ENCODE measurements at places on chromosomes 4 and X. TPM values are rescaled to one million over a fixed set of nuclear protein-coding genes. Genes with fewer than 3 reads are reported as not detected.

The TSPAN7 gene
- 27.3 TPM for total RNA-seq

GRCh38 chr4:123343400-123344041 is 53.1 kb upstream of the SPRY1 start:
- DNase-seq = no peak

The CT45A10 gene
- total RNA-seq = not detected

- no peak for DNase-seq
Observed at GRCh38 chr4:70688795-70689231, 481 bp downstream of the UTP3 start.

The SHROOM2 gene
- 13.1 TPM for total RNA-seq

The MAGEB1 gene
- total RNA-seq = not detected

DNA sequence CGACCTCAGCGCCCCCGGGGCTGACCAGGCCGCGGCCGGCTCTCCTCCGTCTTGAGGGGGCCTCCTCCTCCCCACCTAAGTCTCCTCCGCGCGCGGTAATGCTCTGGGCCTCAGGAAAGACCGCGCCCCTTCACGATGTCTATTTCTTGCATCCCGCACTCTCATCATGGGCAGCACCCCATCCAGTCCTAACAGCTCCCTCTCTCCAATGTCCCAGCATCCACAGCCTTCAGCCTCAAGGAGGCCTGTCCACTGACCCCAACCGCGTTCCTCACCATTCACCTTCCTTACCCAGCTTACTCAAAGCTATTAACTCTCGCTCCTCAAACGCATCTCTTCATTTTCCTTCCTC is 77.5 kb downstream of the MAGED4 start:
- no peak for DNase-seq

- DNase-seq = no peak
Observed at GRCh38 chr4:122481766-122482405, 25.4 kb upstream of the IL2 start.

The MAGEA2B gene
- total RNA-seq = not detected

GRCh38 chr4:30380404-30380998 is 339.7 kb upstream of the PCDH7 start:
- DNase-seq = peak; percentile 37

DNA sequence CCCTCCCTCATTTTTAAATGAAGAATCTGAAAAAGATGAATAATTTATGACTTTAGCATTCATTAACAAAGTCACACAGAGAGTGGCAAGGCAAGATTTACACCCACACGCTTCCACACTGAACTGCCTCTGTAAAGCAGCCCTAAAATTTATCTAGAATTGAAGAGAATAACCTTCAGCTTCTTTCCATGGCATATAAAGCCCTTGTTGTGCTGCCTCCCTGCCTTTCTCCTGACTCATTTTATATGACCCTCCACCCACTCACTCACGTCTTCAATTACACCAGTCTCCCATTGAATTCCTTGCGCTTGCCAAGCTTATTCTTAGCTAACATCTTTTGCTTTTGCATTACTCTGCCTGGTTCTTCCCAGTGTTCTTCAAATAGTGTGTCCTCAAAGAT is 2649.3 kb downstream of the PCDH7 start:
- DNase-seq = no peak

DNA sequence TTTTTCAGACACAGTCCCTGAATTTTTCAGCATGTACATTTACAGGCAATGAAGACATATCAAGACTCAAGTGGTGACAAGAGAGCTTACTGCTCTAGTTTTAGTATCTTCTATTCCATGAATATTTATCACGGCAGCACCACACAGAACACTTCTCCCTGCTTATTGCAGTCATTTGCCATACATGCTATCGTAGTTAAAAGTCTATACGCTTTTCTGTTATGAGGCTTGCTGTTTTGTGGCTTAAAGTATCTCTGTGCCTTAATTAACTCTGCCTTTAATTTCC is 65.4 kb upstream of the GK2 start:
- DNase-seq = no peak

The EPGN gene
- total RNA-seq = not detected

The BMPR1B gene
- 9.7 TPM for total RNA-seq

DNA sequence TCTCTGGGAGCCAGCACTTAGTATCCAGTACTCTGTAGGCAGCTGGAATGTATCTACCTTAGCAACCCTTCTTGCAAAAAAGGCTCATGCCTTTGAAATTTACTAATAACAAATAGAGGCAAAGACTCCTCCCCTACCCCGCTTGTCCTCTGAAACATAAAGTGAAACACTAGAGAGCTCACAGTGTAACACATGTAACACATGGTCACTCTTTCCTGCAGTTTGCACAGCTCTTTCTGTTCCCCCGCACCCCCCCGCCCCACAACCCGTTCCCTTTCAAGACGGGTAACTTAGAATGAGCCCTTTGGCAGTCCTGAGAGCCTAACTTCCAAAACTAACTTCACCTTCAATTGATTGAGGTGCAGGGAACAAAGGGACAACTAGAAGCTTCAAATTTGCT is 6.0 kb upstream of the BCORL1 start:
- no peak for DNase-seq

GRCh38 chr4:76984788-76985211 is 35.2 kb downstream of the SEPTIN11 start:
- peak; percentile 65 for DNase-seq

DNA sequence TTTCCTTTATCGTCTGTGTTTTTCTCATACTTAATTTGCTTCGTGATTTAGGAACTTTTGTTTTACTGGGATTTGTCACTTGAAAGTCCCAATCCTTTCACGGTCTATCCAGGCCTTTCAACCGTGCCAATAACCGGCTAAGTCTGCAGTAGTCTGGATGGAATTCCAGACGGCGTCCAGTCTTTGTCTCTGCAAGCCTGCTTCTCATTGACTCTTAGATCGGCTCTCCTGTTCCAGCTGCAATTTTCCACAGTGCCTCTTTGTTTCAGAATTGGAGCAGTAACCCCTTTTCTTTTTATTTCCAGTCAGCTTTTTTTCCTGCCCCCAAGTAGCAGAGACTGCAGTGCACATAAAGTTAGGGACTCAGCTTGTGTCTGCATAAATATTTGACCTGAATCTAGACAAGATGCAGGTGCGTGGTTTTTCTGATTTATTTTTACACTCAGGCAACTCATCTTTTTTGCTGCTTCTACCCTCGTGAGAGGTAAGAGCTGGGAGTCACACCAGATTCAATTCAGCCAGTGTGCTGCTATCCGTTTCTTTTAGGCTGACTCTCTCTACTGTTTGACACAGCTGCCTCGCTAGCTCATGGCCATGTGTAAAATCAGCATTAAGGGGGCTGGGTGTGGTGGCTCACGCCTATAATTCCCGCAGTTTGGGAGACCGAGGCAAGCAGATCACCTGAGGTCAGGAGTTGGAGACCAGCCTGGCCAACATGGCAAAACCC is 37.4 kb upstream of the DHRSX start:
- DNase-seq = no peak

DNA sequence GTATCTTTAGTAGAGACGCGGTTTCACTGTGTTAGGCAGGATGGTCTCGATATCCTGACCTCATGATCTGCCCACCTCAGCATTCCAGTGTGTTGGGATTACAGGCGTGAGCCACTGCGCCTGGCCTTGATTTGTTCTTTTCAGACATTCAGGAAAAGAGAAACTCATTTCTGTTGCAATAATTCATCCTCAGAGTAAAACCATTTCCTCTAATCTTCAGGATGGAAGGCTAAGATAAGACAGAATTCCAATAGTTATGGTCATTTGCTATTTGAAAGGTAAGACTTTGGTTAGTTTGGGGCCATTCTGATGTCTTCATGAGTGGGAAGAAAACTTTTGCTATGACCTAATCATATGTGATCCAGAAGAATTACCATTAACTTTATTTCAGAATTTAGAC is 83.0 kb downstream of the LRP2BP start:
- DNase-seq = no peak

GRCh38 chrX:23228950-23229448 is 105.7 kb upstream of the PTCHD1 start:
- no peak for DNase-seq

GRCh38 chr4:58063404-58064160 is 953.4 kb upstream of the IGFBP7 start:
- no peak for DNase-seq

The FRG2 gene
- total RNA-seq = not detected

GRCh38 chrX:104662694-104663093 is 96.7 kb downstream of the IL1RAPL2 start:
- DNase-seq = no peak

DNA sequence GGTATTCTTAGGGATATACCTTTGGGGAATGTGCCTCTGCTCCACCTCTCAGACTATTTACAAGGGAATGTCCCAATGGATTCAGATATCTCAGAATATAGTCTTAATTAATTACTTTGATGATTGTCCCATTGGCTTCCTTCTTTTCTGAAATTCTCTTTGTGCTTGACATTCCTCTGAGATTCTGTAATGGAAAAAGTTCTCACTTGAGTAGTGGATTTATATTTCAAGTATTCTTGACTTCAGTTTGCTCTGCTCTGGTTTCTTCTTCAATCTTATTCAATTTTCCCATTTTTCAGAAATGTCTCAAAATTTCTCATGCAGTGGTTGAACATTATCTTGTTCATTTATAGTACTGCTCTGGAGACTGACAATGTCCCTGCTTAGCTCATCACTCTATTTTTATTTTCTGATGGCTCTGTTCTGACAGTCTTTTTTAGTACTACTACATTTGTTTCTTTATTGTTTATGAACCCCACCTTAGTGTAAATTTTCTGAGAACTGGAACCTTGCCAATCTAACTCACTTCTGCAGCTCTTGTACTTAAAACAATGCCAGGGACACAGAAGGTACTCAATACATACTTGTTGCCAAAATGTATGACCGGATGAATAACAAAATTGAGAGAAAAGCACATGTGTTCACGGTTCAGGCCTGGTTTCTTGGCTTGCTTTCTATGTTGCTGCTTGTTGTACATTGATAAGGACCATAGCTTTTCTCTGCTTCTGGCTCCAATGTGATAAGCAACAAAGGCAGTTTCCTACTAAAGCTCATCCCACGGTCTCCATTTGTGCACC is 471.7 kb downstream of the GASK1B start:
- DNase-seq = no peak

GRCh38 chrX:68831405-68832100 is 2.7 kb downstream of the EFNB1 start:
- DNase-seq = peak; percentile 9

The PPARGC1A gene
- total RNA-seq = 28.9 TPM

DNA sequence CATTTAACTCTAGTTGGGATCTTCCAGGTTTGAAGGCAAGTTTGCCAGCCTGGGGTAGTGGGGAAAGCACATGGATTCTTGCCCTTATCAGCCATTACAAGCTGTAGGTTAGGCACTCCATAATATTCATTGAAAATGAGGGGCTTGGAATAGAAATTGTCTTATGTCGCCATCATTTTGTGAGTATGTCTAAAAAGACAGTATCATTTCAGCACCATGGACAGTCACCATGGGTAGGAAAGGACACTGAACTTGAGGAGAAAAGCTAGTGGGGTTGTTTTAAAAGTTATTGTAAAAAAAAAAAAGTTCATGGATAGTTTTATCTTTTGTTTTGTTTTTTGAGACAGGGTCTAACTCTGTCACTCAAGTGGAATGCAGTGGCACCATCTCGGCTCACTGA is 356.1 kb downstream of the HNRNPD start:
- DNase-seq = no peak

- peak; percentile 48 for DNase-seq
Observed at GRCh38 chr4:663438-664428, 10.3 kb downstream of the ATP5ME start.

- DNase-seq = peak; percentile 54
Observed at GRCh38 chr4:88818631-88819470, 121.2 kb upstream of the NAP1L5 start.

GRCh38 chr4:138982754-138983153 is 32.8 kb upstream of the NOCT start:
- no peak for DNase-seq

The PDZD4 gene
- total RNA-seq = 15.1 TPM

DNA sequence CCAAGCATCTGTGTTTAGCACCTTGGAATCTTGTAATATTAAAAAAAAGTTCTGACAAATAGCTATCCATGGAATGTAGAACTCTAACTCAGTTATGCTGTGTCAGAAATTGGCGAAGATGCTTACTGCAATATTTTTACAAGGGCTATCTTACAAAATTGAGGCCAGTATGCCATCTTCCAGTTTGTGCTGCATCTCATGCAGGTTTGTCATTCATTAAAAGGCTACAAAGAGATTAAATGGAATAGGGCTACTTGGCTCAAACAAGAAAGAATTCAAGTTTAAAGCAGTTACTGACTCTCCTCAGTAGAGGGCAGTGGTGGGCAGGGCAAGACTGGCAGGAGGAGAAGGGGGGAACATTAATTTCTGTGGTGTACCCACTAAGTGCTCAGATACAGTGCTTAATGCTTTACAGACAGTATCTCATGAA is 66.5 kb downstream of the SHROOM4 start:
- no peak for DNase-seq

DNA sequence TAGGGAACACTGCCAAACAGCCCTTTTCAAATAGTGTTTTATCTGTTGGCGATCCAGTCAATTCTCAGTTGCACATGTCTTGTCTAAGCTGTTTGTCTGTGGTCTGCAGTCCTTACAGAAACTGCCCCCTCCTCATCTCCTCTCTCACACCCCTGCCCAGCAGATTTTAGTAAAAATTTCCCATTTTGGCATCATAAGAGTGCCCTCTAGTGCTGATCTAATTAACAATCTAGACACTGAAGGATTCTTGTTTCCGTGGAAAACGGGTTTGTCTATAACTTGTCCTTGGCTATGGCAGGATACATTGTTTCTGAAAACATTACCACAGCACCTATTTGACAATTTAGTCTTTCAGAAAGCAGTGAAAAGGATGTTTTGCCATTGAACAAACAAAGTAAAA is 227.2 kb upstream of the MBNL3 start:
- no peak for DNase-seq

GRCh38 chrX:136819031-136819703 is 38.4 kb upstream of the ARHGEF6 start:
- no peak for DNase-seq

- no peak for DNase-seq
Observed at GRCh38 chr4:87947381-87948160, 27.9 kb upstream of the SPP1 start.

GRCh38 chr4:107449611-107450369 is 270.2 kb downstream of the PAPSS1 start:
- no peak for DNase-seq

All from mucosa of gallbladder (tissue), 1 donor.